ENCODE measurements at places on chromosomes 4 and X.

GRCh38 chr4:136281307-136281706 is 1251.0 kb downstream of the PCDH18 start:
- DNase-seq, result no peak

DNA sequence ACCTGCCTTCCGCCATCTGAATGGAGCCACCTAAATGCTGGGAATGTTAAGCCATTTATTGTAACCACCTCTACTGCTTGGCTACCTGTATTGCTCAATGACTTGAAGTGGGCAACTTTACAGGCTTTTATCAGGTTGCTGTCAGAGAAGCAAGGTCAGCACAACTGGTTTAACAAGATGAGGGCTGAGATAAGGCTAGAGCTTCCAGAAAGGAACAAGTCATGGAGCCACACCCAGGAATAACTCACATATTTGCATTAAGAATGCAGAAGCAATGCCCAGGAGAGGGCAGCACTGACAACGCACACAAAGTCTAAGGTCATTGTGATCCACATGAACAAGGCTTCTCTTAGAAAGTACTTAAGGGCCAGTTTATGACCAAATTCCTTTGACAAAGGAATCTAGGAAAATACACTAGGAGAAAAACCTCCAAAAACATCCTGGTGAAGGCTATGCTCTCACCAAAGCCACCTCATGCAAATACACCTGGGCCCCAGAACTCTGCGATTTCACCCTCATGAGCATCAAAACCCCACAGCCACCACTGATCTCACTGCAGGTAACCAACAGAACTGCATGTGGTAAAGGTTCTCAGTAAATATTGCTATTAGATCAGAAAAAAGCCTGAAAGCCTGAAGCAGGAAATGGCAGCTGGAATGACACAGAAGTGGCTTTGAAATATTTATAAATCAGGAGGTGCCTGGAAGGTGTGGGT is 15.0 kb upstream of the STS start:
- no peak for DNase-seq

DNA sequence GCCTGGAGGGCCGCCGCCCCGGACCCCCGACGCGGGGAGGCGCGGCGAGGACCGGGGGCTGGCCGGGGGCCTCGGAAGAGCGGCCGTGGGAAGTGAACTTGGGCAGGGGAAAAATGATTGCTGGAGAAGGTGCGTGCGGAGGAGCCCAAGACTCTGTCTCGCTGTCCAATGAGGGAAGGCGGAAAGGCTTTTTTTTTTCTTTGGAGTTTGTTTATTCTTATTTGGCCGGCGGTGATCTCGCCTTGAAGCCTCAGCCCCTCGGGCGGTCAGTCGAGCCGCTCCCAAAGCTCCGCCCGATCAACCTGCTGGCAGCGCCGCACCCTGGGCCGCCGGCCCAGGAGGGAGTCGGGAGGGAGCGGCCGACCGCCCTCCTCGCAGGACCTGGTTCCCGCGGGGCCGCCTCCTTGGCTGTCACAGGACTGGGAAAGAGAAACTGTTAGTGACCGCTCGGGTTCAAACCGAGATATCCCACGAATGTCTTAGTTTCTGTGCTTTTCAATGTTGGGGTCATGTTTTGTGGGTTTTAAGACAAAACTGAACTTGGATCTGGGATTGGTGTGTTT is 2.5 kb downstream of the CPEB2 start:
- peak; percentile 88 for DNase-seq

DNA sequence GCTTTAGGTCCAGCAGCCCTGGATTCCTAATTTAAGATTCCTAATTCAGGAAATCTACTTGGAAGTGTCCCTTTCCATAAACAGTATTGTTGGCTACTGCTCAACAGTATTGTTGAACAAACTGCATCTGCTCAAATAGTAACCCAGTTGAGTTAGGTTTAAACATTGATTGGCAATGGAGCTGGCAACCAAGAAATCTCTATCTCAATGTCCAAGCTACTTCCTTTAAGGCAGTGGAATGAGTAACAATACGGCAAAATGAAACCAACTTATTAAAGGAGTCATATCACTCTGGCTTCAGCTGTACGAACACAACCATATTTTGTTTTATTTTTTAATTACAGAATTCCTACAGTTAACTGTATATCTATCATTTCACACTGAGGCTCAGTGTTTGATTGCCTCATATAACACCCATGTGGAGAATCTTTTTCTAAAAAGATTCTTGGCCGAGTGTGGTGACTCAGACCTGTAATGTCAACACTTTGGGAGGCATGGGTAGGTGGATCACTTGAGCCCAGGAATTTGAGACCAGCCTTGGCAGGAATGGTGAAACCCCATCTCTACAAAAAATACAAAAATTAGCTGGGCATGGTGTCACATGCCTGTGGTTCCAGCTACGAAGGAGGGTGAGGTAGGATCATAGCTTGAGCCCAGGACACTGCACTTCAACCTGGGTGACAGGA is 71.7 kb upstream of the IL13RA1 start:
- DNase-seq, result no peak

GRCh38 chr4:23085249-23085568 is 392.5 kb downstream of the GBA3 start:
- DNase-seq, result no peak

- DNase-seq, result peak; percentile 19
These were observed 108.4 kb downstream of the ADRA2C start for GRCh38 chr4:3874525-3875110.

DNA sequence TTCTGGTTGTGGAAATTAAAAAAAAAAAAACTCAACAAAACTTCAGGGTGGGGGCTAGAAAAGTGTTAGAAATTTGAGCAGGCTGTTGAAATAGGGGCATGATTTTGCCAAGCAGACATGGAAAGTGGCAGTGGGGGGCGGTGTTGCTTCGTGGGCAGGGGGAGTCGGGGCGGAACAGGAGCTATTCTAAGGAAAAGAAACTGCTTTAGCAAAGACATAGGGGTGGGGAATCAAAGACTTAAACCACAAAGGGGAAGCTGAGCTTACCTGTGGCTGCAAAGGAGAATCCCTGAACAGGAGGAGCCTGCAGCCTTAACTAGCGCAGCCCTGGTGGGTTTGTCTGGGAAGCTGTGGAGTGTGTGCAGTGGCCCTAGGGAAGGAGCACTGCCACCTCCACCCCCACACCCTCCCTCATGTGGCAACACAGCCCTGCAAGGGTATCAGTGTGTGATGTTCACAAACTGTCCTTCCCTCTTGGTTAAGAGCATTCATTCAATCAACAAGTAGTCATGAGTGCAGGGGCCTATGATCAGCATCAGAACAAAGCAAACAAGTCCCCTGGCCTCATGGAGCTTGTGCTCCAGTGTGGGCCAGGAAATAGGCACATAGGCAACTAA is 20.5 kb downstream of the SEL1L3 start:
- no peak for DNase-seq

Measured in sciatic nerve (tissue), 2 donors.